Transverse colon (tissue), 4 donors: ENCODE measurements at places on chromosomes 7 and 10. TPM values are rescaled to one million over a fixed set of nuclear protein-coding genes. Genes with fewer than 3 reads are reported as not detected.

The DBNL gene
- total RNA-seq: 160 TPM

The TUBB8 gene
- 0.82 TPM for total RNA-seq

The RAMP3 gene
- 11.6 TPM for total RNA-seq

The PLCE1 gene
- total RNA-seq: 83.0 TPM

The CPN1 gene
- not detected for total RNA-seq

The GATAD1 gene
- total RNA-seq: 18.9 TPM

The C10orf105 gene
- total RNA-seq: 0.16 TPM

The RGR gene
- total RNA-seq: 1.2 TPM

The CD36 gene
- total RNA-seq: 50.1 TPM

The NKX2-3 gene
- 11.1 TPM for total RNA-seq

The NEBL gene
- 6.0 TPM for total RNA-seq

The HK1 gene
- 27.3 TPM for total RNA-seq

The FOXI2 gene
- 0.14 TPM for total RNA-seq

The FGFR2 gene
- 30.3 TPM for total RNA-seq

The LRRC17 gene
- 1.4 TPM for total RNA-seq

The ZNF425 gene
- total RNA-seq: 0.37 TPM

The COL28A1 gene
- total RNA-seq: 0.60 TPM

The ARHGAP22 gene
- 1.4 TPM for total RNA-seq

The EEF1AKMT2 gene
- 5.2 TPM for total RNA-seq

The FAM25C gene
- not detected for total RNA-seq

The PDE6C gene
- not detected for total RNA-seq

The GRID1 gene
- 1.9 TPM for total RNA-seq

The DDX56 gene
- total RNA-seq: 41.1 TPM

The TEX36 gene
- total RNA-seq: not detected

The MYH16 gene
- not detected for total RNA-seq

The NXPH1 gene
- not detected for total RNA-seq

The IQUB gene
- not detected for total RNA-seq

The WDFY4 gene
- 1.2 TPM for total RNA-seq
